ENCODE measurements at places on chromosomes 3 and 15.

DNA sequence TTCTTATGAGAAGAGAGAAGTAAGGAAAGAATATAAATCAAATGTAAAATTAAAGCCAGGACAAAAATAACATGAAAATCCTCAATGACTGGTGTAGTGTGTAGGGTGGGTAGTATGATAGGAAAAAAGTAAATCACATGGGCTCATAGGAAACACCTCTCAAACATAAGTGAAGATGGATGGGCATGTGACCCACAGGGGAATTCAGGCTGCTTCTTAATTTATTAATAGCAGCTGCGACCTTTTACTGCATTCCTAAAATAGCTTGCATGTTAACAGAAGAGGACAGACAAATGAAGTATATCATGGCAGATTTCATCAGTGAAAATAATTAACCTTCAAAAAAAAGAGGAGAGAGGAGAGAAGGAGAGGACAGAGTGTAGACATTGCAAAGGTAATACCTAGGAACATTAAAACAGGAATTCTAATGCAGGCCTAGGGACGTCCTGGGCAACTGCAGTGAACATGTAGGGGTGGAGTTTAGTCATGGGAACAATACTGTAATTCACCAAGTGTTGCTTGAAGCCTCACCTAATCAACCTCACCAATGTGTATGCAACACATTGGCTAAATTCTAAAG, 132.9 kb downstream of the KCNMB2 start:
- DNase-seq, result peak; percentile 8

DNA sequence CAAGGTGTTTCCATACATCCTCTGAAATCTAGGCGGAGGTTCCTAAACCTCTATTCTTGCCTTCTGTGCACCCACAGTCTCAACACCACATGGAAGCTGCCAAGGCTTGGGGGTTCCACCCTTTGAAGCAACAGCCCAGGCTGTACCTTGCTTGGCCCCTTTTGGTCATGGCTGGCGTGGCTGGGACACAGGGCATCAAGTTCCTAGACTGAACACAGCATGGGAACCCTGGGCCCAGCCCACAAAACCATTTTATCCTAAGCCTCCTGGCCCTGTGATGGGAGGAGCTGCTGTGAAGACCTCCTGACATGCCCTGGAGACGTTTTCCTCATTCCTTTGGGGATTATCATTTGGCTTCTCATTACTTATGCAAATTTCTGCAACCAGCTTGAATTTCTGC, 739.0 kb upstream of the NECTIN3 start:
- no peak for DNase-seq

- DNase-seq, result no peak
Measured at GRCh38 chr3:64809086-64809485, 121.3 kb upstream of the ADAMTS9 start.

- no peak for DNase-seq
Measured at GRCh38 chr3:31349001-31349748, 183.6 kb upstream of the STT3B start.

- DNase-seq, result no peak
Measured at GRCh38 chr15:69150841-69151240, 9.6 kb upstream of the GLCE start.

GRCh38 chr15:74870436-74871215, 2.5 kb downstream of the SCAMP2 start:
- peak; percentile 43 for DNase-seq

DNA sequence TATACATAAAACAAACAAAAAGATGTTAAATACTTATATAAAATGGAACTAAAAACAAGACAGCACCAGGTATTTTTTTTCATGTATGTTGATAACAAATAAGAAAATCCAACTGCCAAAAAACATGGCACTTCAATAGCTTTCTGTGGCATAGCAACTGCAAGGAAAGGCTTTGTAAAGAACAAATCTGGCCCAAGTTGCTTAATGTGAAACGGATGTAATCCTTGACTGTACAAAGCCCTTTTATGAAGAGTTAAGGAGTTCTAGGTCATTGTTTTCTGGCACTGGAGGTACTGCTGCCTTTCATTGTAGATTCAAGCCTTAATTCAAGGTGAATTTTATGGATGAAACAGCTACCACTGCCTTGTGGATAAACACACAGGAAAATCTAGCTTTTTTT, 68.8 kb upstream of the SLC12A8 start:
- no peak for DNase-seq

- DNase-seq, result peak; percentile 63
Measured at GRCh38 chr15:65377976-65378366, at the start of gene IGDCC3. TSS of gene IGDCC3 (minus strand) at chr15:65378002. CDS start at chr15:65377788, 214 bp downstream.

DNA sequence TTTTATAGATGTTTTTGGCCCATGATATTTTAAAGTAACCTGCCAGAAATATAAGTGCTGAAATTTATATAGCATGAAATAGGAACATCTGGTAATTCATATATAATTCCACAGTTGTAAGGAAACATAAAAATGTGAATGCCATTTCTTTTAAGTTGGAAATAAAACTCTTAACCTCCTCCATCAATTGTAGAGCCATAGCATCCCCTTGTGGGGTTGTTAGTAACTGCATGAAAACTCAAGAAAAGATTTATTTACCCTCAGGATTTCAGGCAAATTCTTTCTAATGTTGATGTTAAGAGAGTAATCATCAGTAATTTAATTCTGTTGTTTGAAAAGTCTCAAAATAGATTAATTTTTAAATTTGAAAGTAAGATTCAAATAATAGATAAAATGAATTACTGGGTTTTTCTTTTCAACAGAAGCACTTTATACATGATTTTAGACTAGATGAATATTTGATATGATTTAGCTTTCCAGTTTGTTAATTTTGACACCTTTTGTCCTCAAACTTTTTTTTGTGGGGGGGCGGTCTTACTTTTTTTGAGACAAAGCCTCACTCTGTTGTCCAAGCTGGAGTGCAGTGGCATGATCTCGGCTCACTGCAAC, 74.7 kb downstream of the RASA2 start:
- peak; percentile 78 for DNase-seq

DNA sequence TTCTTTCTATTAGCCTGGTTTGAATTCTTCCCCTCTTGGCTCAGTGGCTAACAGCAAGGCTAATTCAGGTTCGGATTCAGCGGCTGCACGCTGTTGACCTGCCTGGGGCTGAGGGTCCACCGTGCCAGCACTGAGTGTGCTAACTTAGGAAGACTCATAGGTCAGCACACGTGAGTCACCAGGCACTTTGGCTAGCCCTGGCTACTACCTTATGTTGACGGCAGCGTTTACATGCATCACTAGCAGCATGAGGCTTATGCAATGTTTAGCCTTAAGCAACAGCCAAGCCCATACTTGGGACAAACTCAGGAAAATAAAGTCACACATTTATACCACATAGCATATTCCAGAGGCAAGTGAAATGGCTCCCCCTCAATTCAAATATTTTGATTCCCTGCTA, 137.7 kb downstream of the RAB11A start:
- DNase-seq, result no peak

GRCh38 chr3:155019575-155019974, 60.5 kb upstream of the MME start:
- DNase-seq, result no peak

- no peak for DNase-seq
Measured at GRCh38 chr15:39796601-39797000, 14.0 kb upstream of the FSIP1 start.

GRCh38 chr15:32743411-32744140, 25.8 kb downstream of the GREM1 start:
- DNase-seq, result no peak

DNA sequence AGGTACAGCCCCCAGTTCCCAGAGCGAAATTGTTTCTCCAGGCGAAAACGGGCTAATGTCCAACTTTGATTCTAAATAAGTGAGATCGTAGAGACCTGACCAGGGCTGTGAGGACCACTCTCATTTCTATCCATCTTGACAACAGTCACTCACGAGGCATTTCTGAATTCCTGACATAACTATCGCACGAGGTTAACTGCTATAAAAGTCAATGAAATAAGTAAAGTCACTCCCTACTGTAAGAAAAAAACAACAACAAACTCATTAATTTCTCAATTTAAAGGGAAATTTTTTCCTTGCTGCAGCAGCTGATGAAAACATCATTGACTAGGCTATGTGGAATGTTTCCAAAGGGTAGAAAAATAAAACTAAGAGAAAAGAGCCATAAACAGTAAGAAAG, 69.1 kb downstream of the GREM1 start:
- DNase-seq, result no peak

DNA sequence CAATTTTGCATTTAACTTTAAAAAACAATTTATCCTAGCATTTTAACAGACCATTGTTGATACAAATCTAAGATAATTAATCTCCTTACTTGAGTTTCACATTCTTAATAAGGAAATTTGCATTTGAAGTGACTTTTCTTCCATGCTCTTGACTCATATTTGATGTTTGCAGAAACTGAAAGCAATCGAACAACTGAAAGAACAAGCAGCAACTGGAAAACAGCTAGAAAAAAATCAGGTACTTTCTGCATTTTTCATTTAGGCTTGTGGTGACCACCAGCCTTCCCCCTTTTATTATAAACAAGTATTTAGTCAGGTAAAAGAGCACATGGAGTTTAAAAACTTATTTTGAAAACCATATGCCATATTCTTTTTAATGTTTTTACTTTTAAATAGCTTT, 20.1 kb upstream of the SELENOT start:
- no peak for DNase-seq

DNA sequence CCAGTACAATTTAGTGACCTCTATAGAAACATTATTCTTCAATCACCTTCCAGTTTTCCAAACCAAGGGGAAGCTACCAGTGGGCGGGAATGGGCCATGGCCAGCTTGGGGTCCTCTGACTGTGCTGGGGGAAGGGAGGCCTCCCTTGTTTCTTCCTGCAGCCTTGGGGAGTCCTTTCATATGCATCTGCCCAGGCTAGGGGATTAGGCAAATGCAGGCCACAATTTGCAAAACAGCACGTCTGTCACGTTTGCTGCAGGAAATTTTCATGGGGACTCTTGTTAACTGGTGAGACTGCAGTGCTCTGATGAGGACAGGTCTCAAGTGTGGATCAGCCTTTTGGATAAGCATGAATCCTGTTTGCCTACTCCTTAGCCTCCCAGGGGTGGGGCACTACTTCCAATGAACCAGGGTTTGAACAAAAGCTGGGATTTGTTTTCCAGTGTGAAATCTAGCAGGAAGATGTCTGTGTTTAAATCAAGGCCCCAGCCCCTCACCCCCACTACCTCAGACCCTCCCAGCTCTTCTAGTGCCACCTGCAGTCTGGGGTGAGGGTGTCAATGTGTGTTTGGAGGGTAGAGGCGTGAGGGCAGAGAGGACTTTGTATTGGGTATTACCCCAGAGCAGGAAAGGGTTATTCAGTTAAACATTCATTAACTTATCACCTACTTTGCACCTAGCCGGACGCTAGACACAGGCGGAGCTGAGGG, 219.9 kb downstream of the OPA1 start:
- no peak for DNase-seq

GRCh38 chr3:189270248-189270832, 98.6 kb downstream of the TPRG1 start:
- DNase-seq, result peak; percentile 45

- DNase-seq, result no peak
Measured at GRCh38 chr3:64114651-64115050, 91.4 kb upstream of the PSMD6 start.

GRCh38 chr15:76711351-76711827, 193.8 kb downstream of the SCAPER start:
- DNase-seq, result no peak

DNA sequence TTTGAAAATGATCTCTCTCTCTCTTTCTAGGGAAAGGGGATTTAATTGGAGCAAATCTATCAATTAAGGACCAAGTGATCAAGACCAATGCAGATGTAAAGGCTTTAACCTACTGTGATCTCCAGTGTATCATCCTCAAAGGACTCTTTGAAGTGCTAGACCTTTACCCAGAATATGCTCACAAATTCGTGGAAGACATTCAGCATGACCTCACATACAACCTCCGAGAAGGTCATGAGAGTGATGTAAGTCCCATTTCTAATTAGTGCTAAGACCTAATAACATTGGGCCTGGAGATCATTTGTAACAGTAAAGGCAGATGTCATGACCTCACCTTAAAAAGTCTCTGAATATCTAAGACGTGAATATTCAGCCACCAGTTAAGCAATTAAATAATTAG, 308.4 kb downstream of the KCNH8 start:
- DNase-seq, result no peak

DNA sequence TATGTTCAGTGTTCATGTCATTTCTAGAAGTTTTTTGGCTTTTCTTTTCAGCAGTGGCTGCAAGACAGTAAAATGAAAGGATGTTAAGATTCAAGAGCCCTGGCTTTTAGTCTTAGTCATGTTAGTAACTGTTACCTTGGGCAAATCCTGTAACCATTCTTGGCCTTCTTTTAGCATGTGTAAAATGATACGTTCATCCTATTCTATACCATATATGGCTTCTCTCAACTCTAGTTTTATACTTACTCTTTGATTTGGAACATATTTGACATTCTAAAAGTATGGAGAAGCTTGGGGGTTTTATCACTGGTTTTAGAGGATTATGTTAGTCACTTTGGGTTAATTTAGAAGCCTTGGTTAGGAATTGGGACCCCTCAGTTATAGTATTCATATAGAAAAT, 20.1 kb downstream of the GTF2E1 start:
- peak; percentile 77 for DNase-seq

- DNase-seq, result peak; percentile 52
Measured at GRCh38 chr3:4724051-4724629, 231.0 kb downstream of the ITPR1 start.

- DNase-seq, result no peak
Measured at GRCh38 chr15:76572983-76573314, 236.4 kb downstream of the ISL2 start.

DNA sequence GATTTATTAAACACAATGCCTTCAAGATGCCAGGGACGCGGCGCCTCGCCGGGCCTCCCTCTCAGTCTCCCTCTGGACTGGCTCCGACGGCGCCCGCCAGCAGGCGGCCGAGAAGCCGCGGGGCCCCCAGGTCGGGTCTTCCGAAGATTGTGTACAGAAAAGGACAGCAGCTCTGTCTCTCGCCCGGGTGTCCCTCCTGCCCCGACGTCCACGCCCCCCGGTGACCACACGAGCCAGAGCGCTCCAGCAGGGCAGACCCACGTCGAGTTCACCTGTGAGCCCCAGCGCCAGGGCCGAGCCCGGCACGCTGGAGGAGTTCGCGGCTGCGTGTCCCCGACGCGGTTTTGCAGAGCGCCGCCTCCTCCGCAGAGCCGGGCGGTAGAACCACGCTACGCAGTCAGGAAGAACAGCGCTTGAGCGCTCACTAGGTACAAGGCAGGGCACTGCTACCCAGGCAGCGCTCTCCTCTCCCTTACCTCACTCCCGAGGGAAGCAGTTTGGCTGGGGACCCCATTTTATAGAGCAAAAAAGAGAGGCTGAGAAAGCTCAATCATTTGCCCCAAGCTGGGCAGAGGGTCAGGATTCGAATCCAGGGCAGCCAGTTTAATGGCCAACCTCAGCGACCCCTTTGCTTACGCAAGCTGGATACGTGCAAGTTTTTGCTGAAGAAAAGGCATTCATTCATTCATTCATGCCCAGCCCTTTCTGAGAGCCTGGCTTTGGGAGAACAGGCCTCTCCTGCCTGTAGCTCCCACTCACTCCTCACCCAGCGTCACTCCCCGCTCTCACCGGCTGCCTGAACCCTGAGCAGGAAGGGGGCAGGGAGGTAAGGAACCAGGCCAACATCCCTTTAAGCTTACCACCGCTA, 3.0 kb upstream of the TLE3 start:
- DNase-seq, result peak; percentile 74
